ENCODE measurements at places on chromosomes 6 and 20.

DNA sequence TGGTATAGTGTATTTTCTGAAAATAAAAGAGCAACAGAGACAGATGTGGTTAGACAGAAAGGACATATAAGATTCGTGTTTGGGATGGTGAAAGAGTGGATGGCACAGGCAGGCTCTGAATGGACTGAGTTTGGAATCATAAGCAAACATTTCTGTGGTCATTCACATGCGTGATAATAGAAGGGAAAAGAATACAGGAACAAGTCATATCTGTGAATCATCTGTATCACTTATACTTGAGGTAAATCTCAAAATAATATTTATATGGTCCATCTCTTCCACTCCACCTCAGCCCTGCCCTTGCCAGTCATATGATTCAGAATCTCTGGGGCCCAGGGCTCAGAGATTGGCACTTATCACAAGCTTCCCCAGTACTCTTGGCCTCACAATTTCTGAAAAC is 535.1 kb downstream of the BCKDHB start:
- DNase-seq, result no peak

DNA sequence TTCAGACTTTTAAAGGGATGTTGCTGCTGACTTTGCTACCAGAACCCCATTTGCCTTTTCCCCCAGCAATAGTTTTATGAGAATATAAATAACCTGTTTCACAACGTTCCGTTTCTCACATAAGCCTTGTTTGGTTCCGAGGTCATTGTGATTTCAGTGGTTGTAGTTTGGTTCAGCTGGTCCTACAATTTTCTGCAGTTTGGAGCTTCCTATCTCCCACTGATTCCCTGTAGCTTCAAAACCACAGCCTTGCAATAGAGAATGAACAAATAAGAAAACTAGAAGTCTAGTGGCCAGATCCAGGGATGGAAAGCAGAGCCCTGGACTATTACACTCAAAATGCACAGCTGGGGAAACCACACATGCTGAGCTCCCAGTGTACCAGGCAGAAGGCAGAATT is 24.1 kb upstream of the SH3BGRL2 start:
- no peak for DNase-seq

- DNase-seq, result peak; percentile 71
Observed at GRCh38 chr20:12030470-12030869, 112.8 kb downstream of the BTBD3 start.

- DNase-seq, result no peak
Observed at GRCh38 chr6:112367628-112368027, 20.5 kb downstream of the RFPL4B start.

DNA sequence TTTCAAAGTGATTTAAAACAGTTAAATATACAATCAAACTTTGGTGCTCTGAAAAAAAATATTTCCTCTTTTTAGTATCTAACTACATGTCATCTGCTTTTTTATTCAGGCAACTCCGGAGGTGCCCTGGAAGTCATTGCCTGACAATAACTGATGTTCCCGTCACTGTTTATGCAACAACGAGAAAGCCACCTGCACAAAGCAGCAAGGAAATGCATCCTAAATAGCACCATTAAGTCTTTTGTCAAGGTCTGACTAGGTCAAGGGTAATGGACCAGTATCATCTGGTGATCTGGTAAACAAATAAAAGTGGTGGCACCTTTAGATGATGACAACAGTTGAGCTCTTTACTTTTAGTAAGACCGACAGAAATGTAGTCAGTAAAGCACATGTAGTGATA is 13.2 kb downstream of the FAM229B start:
- no peak for DNase-seq

All from NCI-H2029 treated with DMSO at 0.1 percent for 48 hours (cell line).